ENCODE measurements at places on chromosomes 7 and 10.
A peak's percentile ranks its signal among the peaks of the same experiment; 100 is the strongest.

- DNase-seq, result no peak
Measured at GRCh38 chr10:101295261-101295660, 58.7 kb upstream of the BTRC start.

DNA sequence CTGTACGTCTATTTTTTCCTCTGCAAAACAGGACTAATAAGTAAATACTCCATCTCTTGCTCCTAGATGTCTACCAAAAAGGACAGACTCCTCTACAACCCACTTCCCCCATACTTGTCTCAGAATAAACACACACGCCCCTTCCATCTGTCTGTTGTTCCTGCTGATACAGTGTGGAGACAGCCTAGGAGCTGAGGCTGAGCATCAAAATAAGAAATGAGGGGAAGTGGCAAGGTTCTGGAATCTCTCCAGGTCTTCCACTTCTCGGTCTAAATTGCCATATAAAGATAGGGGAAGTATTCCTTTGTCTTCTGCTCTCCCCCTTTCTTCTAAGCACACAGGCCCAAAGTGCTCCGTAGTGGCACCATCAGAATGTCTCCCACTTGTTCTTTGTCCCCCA is 30.8 kb upstream of the VSIR start:
- DNase-seq, result no peak

- no peak for DNase-seq
Measured at GRCh38 chr10:132299371-132300336, 8.1 kb downstream of the STK32C start.

DNA sequence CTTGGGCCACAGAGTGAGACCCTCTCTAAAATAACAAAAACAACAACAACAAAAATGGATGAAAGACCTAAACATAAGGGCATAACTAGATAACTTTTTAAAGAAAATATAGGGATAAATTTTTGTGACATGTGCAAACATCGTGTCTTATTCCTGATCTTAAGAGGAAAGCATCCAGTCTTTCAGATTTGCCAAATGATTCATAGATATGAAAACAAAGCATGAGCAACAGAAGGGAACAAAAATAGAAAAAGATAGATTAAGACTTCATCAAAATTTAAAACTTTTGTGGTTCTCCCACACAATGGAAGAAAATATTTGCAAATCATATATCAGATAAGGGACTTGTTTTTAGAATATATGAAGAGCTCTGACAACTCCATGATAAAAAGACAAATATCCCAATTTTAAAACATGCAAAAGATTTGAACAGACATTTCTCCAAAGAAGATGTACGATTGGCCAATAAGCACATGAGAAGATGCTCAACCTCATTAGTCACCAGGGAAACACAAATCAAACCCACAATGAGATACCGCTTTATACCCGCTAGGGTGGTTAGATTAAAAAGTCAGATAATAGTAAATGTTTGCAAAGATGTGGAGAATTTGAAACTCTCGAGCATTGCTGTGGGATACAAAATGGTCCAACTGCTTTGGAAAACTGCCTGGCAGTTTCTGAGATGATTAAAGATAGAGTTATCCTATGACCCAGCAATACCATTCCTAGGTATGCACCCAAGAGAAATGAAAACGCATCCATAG is 20.3 kb downstream of the PPIF start:
- no peak for DNase-seq

DNA sequence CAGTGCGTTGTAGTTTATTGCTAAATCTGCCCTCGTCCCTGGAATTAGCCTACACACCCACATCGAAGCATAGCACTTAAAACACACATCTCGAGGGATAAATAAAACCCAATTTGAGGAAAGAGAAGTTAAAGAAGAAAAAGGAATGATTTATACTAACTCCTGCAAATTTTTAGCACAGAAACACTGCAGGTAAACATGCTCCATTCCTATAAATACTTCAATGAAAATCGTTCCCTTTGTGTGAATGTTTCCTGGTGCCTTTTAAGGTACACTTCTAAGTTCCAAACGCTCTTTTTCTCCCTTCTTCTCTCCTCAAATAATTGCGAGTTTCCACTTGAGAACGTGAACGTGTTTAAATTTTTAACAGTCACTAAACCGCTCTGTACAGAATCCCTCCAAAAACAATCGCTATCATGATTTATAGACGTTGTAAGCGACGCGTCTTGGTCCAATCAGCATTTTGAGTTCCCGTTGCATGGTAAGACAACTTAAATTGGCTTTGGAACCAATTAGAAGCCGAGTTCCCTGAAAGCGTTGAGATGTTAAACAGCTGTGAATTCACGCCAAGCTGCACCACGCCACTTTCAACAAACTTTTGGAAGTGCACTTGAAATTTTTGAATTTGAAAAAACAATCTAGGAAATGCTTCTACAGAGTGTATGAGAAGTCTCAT is 12.5 kb upstream of the EBLN1 start:
- DNase-seq, result peak; percentile 41

GRCh38 chr10:62636825-62637248 is 167.7 kb upstream of the ADO start:
- no peak for DNase-seq

DNA sequence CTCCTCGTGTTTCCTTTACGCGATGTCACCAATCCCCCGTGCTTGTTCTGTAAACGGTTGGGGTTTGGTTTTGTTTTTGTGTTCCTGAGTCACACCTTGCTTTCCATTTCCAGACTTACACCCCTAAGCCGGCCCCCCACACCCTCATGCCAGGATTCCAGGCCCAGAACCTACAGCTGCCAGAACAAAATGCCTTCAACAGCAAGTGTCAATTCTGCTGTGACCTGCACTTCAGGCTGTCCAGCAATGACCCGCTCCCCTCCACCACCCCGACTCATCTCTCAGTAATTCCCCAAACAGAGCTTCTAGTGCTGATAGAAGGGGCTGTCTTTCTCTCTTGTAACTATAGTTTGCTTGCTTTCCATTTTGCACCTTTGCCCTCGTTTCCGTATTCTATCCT is 722.1 kb upstream of the CELF2 start:
- DNase-seq, result no peak

GRCh38 chr7:113793171-113793570 is 125.6 kb downstream of the PPP1R3A start:
- no peak for DNase-seq

- no peak for DNase-seq
Measured at GRCh38 chr10:21497177-21497807, 28.2 kb downstream of the SKIDA1 start.

GRCh38 chr10:3757250-3757637 is 27.8 kb downstream of the KLF6 start:
- DNase-seq, result no peak

GRCh38 chr10:31476088-31476487 is 157.1 kb downstream of the ZEB1 start:
- DNase-seq, result no peak

- DNase-seq, result no peak
Measured at GRCh38 chr7:32428546-32428945, 61.6 kb downstream of the LSM5 start.

GRCh38 chr7:55348502-55348901 is 16.6 kb upstream of the LANCL2 start:
- DNase-seq, result no peak

DNA sequence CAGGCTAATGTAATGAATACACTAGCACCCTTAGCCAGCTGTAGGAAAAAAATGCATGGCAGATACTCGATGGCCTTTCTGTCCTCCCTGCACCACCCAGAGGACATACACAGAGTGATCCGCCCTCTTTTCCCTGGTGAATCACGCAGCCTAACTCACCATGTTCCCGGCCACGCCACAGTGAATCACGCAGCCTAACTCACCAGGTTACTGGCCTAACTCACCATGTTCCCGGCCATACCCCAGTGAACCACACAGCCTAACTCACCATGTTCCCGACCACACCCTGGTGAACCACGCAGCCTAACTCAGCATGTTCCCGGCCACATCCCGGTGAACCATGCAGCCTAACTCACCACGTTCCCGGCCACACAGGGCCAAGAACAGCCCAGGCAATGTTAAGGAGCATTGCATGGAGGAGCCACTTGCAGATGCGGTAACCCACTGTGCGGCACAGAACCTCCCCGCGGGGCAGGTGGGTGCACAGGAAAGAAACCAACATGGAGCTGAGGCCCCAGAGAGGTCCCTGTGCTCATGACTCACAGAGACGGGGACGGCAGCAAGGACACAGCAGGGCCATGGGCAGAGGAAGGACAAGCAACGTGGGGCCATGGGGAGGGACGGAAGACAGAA is 508.5 kb downstream of the DNAJB6 start:
- no peak for DNase-seq

DNA sequence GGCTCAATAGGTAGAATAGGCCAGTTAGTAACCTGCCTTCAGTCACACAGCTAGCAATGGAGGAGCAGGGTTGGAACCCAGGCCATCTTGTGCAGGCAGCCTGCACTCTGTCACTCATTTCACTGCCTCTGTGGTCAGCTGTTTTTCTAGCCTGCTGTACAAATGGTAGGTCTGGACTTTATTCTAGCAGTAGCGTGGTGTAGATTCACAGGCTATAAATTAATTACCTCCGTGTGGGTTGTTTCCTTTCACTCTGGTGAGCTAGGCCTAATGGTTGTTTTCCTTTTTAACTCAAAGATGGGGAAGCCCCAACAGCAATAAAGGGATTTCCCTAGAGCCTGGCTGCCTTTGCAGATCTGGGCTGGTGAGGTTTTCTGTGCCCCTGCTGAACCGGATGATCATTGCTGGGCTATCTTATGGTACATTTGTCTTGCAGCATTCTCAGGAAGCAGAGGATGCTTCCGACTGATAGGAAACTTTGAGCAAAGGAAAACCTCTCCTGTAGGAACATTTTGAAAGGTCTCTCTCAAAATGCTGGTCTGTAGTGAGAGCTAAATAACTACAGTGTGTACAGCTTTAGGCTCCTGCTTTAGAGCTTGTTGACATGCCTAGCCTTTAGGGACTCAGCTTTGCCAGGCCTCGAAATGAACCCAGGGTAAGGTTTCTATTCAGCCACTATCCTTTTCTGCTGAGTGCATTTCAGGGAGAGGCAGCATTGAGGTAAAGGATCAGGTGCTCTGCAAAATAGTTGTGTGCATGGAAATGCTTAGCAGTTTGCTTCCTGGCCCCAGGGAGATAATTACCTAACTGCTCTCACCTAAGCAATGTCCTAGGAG is 157.4 kb downstream of the ST7 start:
- DNase-seq, result peak; percentile 46

- DNase-seq, result peak; percentile 82
Measured at GRCh38 chr7:50352282-50352681, 47.8 kb downstream of the IKZF1 start.

GRCh38 chr10:34739915-34740314 is 75.2 kb downstream of the PARD3 start:
- DNase-seq, result no peak

- no peak for DNase-seq
Measured at GRCh38 chr10:75166623-75166972, 44.0 kb upstream of the VDAC2 start.

GRCh38 chr7:87960239-87960638 is 26.2 kb downstream of the ADAM22 start:
- no peak for DNase-seq

DNA sequence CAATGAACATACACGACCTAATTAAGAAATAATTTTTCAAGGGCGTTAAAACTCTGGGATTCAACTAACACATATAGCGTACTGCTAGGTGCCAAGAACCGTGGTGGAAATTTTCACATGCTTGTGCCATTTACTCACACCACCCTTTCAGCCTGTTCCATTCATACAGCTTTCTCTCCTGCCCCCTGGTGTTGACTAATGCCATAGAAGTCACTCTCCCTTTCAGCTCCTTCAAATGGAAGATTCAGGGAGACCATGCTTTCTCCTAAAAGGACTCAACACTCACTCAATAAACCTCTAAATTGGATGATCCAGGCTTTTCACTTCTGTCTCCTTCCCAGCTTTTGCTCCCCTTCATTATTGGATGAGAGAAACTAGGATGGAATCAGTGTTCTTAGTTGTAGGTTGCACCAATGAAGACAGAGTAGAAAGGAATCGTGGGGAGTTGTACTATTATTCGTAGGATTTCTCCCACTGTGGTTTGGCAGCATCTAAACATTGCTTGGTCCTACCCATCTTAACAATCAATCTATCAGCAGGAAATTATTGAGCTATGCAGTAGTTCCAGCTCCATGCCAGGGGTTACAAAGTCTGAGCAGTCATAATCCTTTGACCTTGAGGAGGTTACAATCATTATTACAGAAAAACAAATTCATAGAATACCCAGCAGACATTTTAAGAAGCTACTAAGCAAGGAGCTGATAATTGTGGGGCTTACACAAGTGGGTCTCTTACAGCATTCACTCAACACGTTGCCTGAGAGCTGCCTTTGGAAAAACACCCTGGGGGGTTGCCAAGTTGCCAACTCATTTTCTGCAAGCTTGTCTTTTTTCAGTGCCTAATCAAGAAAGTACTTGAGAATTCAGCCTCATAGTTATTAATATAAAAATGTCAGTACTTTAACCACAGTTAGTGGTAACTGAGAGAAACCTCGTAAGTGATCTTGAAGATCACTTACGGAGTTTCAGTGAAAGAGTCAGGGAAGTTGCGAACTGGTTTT is 2.8 kb upstream of the PPP1R3C start:
- peak; percentile 26 for DNase-seq

GRCh38 chr7:124457841-124458240 is 307.8 kb downstream of the GPR37 start:
- DNase-seq, result no peak

DNA sequence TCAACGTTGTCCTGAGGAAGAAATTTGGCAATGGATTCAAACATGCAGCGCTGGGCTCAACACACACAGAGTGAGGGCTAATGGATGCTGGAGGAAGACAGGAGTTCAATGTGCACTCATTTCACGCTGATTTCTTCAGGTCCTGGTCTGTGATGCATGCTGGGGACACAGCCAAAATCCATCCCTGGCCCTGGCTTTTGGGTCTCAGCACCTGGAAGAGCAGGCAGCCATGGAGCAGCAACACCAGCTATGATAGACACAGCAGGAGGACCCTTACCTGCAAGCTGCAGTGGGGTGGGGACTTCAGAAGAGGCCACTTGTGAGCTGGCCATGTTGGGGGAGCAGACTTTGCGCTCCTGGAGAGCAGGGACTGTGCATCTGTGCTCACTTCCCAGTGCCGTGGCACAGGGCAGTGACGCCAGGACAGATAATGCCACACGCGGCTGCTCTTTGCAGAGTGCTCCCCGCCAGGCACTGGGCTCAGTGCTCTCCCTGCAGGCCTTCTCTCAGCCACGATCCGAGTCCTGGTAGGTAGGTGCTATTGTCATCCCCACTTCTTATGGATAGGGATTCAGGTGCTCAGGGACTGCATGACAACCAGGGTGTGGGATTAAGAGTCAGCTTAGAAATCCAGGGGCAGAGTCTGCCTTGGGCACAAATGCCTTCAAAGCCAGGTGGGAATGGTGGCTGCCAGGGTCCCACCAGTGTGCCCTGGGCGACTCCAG is 138.8 kb upstream of the UNC5B start:
- no peak for DNase-seq

DNA sequence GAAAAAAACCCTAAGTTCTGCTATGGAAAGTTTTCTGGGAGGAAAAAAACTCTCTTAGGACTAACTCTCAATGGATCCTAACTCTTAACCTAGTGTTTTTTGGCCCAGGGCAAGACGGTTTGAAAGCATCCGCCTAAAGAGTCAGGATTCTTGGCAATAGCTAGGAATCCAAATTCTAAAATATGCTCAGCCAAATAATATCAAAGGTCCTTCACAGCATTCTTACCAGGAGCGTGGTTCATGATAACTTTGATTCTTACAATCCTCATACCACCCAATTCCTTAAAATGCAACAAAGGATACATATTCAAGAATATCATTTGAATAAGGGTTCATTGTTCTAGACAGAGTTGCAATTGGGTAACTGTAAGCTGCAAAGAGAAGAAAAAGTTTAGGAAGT is 21.3 kb downstream of the CPA1 start:
- DNase-seq, result no peak

GRCh38 chr10:14838582-14839304 is 637 bp downstream of the HSPA14 start:
- peak; percentile 24 for DNase-seq
